Endothelial cell (in vitro differentiated cells): ENCODE measurements at places on chromosomes 3 and 15.
A peak's percentile ranks its signal among the peaks of the same experiment; 100 is the strongest.

DNA sequence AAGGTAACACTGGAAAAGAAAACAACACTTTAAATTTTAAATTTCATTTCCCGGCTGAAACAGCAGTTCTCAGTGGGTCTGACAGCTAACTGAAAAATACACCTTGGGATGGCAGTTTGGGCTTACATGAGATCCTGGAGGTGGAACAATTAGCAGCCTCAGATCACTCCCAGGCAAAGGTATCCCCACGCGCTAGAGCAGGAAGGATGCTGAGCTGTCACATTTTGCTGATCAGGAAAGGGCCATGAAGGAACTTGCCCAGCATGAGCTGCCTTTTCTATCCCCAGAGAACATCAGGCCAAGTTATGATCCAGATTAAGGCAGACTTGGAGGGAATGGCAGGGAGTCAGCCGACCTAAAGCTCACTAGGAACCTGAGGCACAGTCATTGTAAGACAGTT, 204.8 kb upstream of the SLC2A2 start:
- no peak for DNase-seq

- DNase-seq = no peak
Observed at GRCh38 chr3:187954873-187955586, 198.9 kb upstream of the LPP start.

DNA sequence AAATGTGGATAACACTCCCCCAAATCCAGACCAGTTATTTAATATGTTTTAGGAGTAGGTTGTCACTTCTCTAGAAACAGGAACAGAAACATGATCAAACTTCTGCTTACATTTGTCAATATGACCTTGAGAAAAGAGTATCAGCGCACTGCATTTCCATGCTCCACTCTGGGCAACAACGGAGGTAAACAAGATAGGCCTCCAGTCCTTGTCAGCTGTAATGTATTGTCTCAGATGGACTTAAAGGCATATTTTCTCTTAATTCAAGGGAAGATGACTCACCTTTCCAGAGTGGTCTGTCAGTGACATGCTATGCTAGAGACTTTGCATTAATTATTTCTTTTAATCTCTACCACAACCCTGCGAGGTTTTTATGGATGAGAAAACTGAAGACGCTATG, 51.6 kb upstream of the TCF12 start:
- no peak for DNase-seq

DNA sequence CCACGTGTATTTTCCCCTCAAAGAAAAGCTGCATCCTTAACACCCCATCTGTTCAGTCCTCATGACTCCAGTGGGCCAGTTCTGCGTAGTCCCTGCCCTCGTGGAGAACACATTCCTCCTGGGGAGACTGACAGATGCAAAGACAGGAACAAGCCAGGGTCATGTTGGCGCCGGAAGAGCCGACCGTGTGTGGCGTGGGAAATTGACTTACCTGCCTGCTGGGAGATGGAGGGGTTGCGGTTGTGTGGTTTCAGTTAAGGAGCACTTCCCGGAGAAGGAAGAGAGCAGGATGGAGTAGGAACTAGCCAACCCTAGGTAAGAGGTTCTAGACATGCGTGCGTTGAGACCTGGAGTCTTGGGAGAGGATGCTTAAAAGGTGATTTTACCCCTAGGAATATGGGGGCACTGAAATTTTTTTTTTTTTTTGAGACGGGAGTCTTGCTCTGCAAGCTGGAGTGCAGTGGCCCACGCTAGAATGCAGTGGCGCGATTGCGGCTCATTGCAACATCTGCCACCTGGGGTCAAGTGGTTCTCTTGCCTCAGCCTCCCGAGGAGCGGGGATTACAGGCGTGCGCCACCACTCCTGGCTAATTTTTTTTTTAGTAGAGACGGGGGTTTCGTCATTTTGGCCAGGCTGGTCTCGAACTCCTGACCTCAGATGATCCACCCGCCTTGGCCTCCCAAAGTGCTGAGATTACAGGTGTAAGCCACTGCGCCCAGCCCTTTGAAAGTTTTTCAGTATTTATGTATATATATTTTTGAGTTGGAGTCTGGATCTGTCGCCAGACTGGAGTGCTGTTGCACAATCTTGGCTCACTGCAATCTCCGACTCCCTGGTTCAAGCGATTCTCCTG, 1.4 kb downstream of the VHL start:
- DNase-seq = no peak

DNA sequence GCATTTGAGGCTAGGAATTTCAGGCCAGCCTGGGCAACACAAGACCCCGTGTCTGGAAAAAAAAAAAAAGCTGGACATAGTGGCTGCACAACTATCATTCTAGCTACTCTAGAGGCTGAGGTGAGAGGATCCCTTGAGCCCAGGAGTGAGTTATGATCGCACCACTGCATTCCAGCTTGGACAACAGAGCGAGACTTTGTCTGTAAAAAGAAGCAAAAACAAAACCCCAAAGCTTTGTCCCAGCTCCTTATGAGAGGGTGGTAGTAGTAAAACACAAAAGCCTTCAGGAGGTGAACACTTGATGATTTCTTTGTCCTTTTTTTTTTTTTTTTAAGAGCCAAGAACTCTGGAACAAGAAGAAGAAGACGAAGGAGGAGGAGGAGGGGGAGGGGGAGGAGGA, 1.1 kb upstream of the CD200 start:
- no peak for DNase-seq

GRCh38 chr3:16824081-16824696, 60.6 kb upstream of the PLCL2 start:
- DNase-seq = no peak

- no peak for DNase-seq
Observed at GRCh38 chr3:193732391-193732790, 139.4 kb downstream of the OPA1 start.

GRCh38 chr3:158102242-158103080, 3.8 kb downstream of the SHOX2 start:
- no peak for DNase-seq

DNA sequence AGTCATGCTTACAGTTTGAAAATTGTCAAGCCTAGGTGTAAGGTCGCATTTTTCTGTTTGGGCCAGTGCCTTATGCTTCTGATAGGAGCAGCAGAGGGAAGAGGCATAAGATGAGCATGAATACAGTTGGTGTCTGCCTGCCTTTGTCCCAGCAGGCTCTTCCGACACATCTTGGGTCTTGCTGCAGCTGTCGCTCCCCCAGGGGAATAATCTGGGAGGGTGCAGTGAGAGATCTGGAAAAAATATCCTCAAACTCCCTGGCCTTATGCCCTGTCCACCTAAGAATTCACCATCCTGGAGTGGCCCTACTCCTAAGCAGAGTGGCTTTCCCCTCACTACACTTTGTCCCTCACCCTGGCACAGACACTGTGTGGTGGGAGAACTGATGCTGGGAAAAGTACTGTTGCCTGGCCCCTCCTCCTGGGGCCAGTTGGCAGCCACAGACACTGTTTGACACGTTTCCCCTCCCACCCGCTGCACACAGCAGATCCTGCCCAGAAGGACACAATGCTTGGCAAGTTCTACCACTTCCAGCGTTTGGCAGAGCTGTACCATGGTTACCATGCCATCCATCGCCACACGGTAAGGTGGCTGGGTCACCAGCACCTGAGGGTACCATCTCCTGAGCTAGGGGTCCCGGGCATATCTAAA, 21.1 kb upstream of the RHO start:
- no peak for DNase-seq

DNA sequence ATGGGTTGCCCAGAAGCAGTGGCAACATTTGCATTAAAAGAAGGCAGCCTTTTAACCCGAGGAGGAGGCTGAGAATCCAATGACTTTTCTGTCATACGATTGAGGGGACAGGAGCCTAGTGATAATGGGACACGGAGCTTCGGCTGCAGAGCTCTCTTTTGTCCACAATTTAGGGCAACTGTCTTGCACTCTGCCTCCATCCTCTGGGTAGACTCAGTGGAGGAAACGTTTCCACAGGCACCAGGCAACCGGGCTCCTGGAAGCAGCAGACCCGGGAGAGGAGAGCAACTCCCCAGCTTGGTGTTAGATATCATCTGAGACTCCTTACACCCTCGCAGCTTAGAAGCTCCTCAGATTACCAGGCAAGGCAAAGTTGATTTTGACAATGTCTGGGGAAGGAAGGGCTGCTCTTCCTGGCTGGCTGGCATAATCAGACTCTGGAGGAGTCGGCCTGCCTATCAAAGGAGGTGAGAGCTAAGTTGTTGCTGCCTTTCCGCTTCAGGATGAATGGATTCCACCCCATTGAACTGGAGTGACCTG, 43.5 kb upstream of the RNU6-1 start:
- DNase-seq = no peak

GRCh38 chr15:90844696-90845095, 23.7 kb upstream of the FURIN start:
- DNase-seq = no peak

GRCh38 chr15:91136386-91136923, 36.4 kb downstream of the SV2B start:
- DNase-seq = no peak

DNA sequence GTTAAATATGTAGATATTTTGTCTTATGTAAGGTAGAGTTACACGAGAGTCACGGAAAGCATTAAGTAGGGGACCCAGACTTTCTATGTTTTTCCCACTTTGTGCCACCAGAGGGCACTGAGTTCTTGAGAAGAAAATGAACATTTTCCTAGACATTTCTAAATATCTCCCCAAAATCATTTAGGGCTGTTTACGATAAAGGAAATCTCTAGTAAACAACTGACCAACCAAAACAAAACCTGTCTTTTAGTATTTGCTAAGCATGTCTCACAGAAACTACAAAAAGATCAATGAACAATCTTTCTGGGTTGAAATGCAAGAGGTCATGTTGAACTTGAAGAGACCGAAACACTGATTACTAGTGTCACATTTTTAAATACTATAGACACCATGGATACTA, 16.1 kb downstream of the POU1F1 start:
- DNase-seq = peak; percentile 63

GRCh38 chr3:37324131-37324530, 149.7 kb upstream of the LRRFIP2 start:
- no peak for DNase-seq

- no peak for DNase-seq
Observed at GRCh38 chr3:97896129-97896528, 74.3 kb downstream of the CRYBG3 start.

- peak; percentile 50 for DNase-seq
Observed at GRCh38 chr3:43691120-43691995, 620 bp downstream of the ABHD5 start.

GRCh38 chr3:178634975-178635374, 98.7 kb downstream of the KCNMB2 start:
- no peak for DNase-seq

GRCh38 chr15:52735231-52736089, 54.7 kb downstream of the ONECUT1 start:
- DNase-seq = peak; percentile 79
